ENCODE measurements at places on chromosomes 5 and 9.
A peak's percentile ranks its signal among the peaks of the same experiment; 100 is the strongest.

GRCh38 chr9:76528642-76529190 is 69.7 kb downstream of the GCNT1 start:
- no peak overlapping the region for H3K27ac ChIP-seq
- no peaks in the 10 kb centered on the region for H3K27me3 ChIP-seq
- no peaks in the 10 kb centered on the region for H3K4me1 ChIP-seq
- no peak overlapping the region for H3K4me3 ChIP-seq

- no peak overlapping the region for H3K27ac ChIP-seq
- H3K36me3 ChIP-seq, result no peaks in the 10 kb centered on the region
- no peaks in the 10 kb centered on the region for H3K4me1 ChIP-seq
Observed at GRCh38 chr9:83744206-83744605, 36.4 kb upstream of the UBQLN1 start.

DNA sequence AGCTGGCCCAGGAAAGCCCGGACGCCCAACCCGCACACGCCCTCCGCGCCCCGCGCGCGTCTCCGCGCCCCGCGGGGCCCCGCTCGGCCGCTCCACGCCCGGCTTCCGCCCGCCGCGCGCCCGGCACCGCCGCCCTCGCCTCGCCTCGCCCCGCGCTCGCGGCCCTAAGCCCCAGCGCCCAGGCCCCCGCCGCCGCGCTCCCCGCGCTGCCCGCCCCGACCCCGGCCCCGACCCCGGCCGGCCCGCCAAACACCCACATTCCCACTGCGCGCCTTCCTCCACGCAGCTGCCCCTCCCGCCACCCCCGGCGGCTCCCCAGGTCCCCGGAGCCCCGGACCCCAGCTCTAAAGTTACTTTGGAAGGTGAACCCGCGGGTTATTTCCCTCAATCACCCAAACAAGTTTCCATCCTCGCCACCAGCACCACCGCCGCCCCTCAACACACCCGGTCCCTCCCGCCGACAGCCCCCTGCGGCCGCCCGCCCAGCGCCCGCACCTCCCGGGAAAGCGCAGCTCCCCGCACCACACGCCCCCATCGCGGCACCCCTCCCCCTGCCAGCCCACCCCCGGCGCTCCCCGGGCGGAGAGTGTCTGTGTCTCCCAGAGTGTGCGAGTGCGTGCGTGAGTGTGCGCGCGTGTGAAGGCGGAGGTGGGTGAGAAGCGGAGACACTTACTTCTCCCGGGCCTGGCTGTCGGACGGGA is 439 bp downstream of the SSBP2 start:
- H3K4me3 ChIP-seq, result peak overlapping the region; percentile 69
- H3K4me1 ChIP-seq, result peaks cover 26% of the 10 kb centered on the region
- H3K27me3 ChIP-seq, result no peaks in the 10 kb centered on the region

GRCh38 chr9:78919701-78920100 is 622.8 kb downstream of the PSAT1 start:
- H3K36me3 ChIP-seq, result no peaks in the 10 kb centered on the region
- no peak overlapping the region for H3K27ac ChIP-seq

DNA sequence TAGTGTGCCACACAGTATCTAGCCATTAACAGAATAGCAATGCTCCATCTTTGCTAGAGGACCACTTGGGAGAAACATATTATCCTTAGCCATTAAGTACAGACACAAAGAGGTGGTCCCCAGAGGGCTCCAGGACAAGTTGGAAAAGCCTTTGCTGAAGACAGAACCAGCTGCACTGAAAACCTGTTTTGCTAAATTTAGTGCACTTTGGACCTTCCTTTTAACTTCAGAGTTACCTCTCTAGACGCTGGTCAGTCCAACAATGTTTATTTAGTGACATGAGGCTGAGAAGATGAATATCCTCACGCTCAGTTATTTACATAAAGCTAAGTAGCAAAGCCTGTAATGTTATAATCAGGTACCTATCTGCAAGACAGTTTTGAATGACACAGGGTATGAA is 265.0 kb upstream of the ZNF608 start:
- no peaks in the 10 kb centered on the region for H3K36me3 ChIP-seq
- H3K4me3 ChIP-seq, result no peak overlapping the region
- no peak for DNase-seq
- H3K27me3 ChIP-seq, result no peaks in the 10 kb centered on the region

DNA sequence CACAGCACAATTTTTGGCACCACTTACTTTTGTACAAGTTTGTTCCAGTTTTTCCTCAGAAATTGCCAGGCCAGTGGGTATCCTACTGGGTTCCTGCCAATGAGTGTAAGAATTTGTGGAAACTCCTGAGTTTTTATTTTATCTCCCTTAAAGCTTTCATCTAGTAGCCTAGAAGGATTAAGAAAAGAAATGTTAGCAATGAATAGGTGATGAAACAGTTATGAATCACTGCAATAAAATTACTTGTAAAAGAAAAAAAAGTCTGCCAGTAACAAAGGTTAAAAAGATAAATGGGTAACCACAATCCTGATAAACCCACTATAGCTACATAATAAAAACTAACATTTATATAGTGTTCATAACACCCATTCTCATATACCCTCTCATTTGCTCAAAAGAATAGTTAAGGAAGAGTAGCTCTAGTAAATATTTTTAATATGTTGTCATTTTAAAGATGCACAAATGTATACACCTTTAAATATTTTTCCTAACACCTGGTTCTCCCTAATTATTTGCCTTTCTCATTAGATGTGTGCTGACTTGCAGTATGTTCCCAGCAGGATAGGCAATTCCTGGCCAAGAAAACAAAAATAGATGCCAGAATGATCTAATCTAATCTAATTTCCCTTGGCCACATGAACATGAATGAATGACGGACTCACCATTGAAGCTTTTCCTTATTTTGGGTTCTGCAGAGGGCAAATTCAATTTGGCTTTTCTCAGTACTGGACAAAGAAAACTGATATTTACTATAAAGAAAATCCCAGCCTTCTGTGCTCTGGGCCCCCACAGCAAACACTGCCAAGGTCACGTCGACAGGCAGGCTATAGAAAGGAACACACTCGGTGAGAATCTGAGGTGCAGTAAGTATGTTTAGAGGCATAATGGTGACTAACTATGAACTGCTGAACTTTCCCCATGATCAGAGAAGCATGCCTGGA is 26.4 kb downstream of the ERAP1 start:
- no peak overlapping the region for H3K4me3 ChIP-seq
- no peaks in the 10 kb centered on the region for H3K27me3 ChIP-seq
- peaks cover 4% of the 10 kb centered on the region for H3K36me3 ChIP-seq

DNA sequence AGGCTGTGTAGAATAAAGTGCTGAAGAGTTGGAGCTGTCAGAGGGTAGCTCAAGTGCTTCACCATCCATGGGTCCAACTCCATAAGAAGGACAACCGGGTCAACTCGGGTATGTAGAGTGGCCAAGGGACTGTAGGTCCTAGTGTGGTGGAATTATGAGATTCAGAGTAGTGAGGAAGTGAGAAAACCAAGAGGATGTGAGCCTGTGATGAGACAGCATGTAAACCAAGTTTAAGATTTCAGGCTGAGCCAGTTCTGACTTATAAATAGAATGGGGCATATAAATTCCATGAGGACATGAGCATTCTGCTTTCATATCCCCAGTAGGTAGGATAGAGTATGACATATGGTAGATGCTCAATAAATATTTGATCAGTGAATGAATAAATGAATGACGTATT is 96.3 kb downstream of the CFAP95 start:
- H3K4me3 ChIP-seq, result no peak overlapping the region
- H3K27ac ChIP-seq, result no peak overlapping the region
- no peak for DNase-seq

DNA sequence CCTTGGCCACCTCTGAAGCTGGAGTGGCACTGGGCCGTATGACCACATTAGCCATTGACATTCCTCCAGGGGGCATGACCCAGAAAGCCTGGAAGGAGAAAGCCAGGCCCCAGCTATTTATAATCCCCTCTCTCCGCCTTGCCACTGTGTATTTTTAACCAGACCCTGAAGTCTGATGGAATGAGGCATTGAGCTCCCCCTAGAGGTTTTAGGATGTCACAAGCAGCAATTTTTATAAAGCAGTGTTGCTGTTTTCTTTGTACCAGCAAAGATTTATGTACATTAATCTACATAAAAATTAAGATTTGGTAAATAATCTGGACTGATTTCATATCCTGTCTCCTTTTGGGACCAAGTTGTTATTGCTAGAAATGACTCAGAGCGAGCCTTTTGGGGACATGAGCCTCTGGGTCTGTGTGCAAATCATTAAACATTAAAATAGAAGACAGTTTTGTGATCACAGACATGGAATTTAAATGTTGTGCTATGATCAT is 127.1 kb downstream of the TRIO start:
- H3K27ac ChIP-seq, result no peak overlapping the region
- peaks cover 7% of the 10 kb centered on the region for H3K4me1 ChIP-seq
- peak; percentile 63 for DNase-seq
- no peaks in the 10 kb centered on the region for H3K27me3 ChIP-seq
- no peaks in the 10 kb centered on the region for H3K36me3 ChIP-seq
- no peak overlapping the region for H3K4me3 ChIP-seq

GRCh38 chr5:142680605-142681259 is 5.2 kb downstream of the FGF1 start:
- H3K27me3 ChIP-seq, result no peaks in the 10 kb centered on the region
- no peak overlapping the region for H3K4me3 ChIP-seq
- H3K36me3 ChIP-seq, result no peaks in the 10 kb centered on the region
- DNase-seq, result no peak

GRCh38 chr5:57307516-57307915 is 133.7 kb downstream of the GPBP1 start:
- no peaks in the 10 kb centered on the region for H3K27me3 ChIP-seq
- H3K4me3 ChIP-seq, result no peak overlapping the region
- 0 out of 2 replicates have a peak, but pooled peaks cover under 1% of the 10 kb centered on the region for H3K4me1 ChIP-seq
- no peak overlapping the region for H3K27ac ChIP-seq
- no peak for DNase-seq
- no peaks in the 10 kb centered on the region for H3K36me3 ChIP-seq

DNA sequence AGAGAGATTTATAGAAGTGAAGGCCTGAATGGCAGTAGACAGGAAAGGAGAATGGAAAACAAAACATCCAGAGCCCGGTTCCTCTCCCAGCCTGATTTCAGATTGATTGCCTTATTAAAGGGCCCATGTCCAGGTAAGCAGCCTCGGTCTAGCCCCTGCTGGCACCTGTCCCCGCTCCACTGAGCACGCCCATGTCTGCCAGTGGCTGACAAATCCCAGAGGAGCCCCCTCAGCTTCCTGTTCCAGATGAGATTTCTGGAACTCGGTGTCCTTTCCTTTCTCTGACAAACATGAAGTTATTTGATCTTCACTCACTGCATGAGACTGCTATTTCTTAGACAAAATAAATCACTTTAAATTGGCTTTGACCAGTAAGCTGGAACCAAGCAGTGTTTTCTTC is 187.0 kb upstream of the ADCY2 start:
- H3K36me3 ChIP-seq, result no peaks in the 10 kb centered on the region
- DNase-seq, result no peak
- H3K27me3 ChIP-seq, result no peaks in the 10 kb centered on the region
- no peak overlapping the region for H3K4me3 ChIP-seq
- H3K27ac ChIP-seq, result no peak overlapping the region

DNA sequence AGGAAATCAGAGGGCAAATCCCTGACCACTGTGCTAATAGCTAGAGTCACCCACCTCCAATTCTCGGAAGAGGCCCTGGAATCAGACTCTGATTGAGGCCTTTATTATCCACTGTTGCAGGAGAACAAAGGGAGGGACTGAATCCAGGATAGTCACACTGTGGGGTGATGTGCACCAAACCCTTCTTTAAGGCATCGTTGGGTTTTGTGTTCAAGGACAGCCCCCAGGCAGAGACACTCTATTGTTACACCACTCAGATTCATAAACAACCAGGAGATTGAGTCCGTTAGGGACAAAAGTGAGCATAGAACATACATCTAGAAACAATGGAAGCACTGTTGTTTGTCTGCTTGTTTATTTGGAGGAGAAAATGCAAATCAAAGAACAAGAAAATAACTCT is 124.6 kb upstream of the TBCA start:
- no peaks in the 10 kb centered on the region for H3K4me1 ChIP-seq
- H3K27me3 ChIP-seq, result no peaks in the 10 kb centered on the region
- DNase-seq, result no peak
- H3K4me3 ChIP-seq, result no peak overlapping the region

GRCh38 chr9:4171971-4172370 is 127.9 kb downstream of the GLIS3 start:
- H3K27me3 ChIP-seq, result no peaks in the 10 kb centered on the region
- H3K4me1 ChIP-seq, result no peaks in the 10 kb centered on the region
- H3K4me3 ChIP-seq, result no peak overlapping the region
- H3K36me3 ChIP-seq, result no peaks in the 10 kb centered on the region

- H3K36me3 ChIP-seq, result no peaks in the 10 kb centered on the region
- no peak overlapping the region for H3K4me3 ChIP-seq
- H3K27ac ChIP-seq, result no peak overlapping the region
- DNase-seq, result no peak
- no peaks in the 10 kb centered on the region for H3K4me1 ChIP-seq
- no peaks in the 10 kb centered on the region for H3K27me3 ChIP-seq
Observed at GRCh38 chr5:159800131-159800840, 116.0 kb upstream of the ADRA1B start.

DNA sequence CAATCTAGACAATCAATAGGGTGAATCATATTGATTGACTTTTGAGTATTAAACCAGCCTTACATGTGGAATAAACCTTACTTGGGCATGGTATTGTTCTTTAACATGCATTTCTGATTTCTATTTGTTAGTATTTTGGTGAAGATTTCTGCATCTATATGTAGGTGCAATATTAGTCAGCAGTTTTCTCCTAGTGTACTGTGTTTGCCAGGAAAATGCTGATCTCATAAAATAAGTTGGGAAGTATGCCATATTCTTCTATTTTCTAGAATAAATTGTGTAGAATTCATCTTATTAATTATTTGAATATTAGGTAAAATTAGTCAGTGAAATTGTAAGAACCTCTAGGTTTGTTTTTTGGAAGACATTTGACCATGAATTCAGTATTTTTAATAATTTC is 38.4 kb downstream of the ANXA2R start:
- 0 out of 2 replicates have a peak, but pooled peaks cover 3% of the 10 kb centered on the region for H3K27me3 ChIP-seq
- DNase-seq, result no peak
- no peak overlapping the region for H3K27ac ChIP-seq
- H3K4me3 ChIP-seq, result no peak overlapping the region

- no peaks in the 10 kb centered on the region for H3K36me3 ChIP-seq
- H3K27me3 ChIP-seq, result peaks cover 88% of the 10 kb centered on the region
- no peak overlapping the region for H3K4me3 ChIP-seq
- no peaks in the 10 kb centered on the region for H3K4me1 ChIP-seq
- H3K27ac ChIP-seq, result no peak overlapping the region
- DNase-seq, result no peak
Observed at GRCh38 chr5:1745796-1746370, 53.8 kb downstream of the MRPL36 start.

- H3K27ac ChIP-seq, result no peak overlapping the region
- H3K4me3 ChIP-seq, result no peak overlapping the region
- H3K27me3 ChIP-seq, result no peaks in the 10 kb centered on the region
- H3K36me3 ChIP-seq, result no peaks in the 10 kb centered on the region
- no peak for DNase-seq
- no peaks in the 10 kb centered on the region for H3K4me1 ChIP-seq
Observed at GRCh38 chr5:140828362-140828737, 590 bp downstream of the PCDHA6 start.
